ENCODE measurements at places on chromosomes 5 and 9.

GRCh38 chr5:6831678-6832671 lies 118.7 kb downstream of the TENT4A start:
- DNase-seq, result no peak

DNA sequence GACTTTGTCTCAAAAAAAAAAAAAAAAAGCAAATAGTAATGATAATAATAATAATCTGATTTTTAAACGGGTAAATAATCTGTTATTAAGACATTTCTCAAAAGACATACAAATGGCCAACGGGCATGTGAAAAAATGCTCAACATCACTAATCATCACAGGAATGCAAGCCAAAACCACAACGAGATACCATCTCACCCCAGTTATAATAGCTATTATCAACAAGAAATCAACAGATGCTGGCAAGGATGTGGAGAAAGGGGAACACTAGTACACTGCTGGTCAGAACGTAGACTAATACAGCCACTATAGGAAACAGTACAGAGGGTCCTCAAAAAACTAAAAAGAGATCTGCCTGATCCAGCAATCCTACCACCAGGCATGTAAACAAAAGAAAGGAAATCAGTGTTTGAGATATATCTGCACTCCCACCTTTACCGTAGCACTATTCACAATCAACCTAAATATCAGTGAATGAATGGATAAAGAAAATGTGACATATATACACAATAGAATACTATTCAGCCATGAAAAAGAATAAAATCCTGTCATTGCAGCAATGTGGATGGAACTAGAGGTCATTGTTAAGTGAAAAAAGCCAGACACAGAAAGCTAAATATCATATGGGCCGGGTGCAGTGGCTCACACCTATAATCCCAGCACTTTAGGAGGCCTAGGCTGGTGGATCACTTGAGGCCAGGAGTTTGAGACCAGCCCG lies 24.9 kb downstream of the VAV2 start:
- DNase-seq, result peak; percentile 79

DNA sequence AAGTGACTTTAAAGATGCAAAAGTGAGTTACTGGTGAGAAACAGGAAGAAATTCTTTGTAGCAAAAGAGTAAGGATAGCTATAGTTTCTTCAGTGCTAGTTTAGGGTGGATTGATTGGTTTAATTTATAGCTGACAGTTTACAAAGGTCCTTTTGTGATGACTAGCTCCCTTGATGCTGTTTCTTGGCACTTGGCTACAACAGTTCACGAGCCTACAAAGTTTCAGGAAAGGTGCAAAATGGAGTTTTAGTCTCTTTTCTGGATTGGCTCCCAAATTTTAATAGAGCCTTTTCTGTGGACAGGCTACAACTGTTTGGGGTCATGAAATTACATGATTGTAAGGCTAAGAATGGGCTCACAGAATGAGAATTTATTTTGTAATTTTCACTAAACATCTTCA lies 40.9 kb upstream of the BNIP1 start:
- DNase-seq, result no peak

GRCh38 chr5:170632266-170632984 lies 128.6 kb downstream of the KCNIP1 start:
- no peak for DNase-seq

DNA sequence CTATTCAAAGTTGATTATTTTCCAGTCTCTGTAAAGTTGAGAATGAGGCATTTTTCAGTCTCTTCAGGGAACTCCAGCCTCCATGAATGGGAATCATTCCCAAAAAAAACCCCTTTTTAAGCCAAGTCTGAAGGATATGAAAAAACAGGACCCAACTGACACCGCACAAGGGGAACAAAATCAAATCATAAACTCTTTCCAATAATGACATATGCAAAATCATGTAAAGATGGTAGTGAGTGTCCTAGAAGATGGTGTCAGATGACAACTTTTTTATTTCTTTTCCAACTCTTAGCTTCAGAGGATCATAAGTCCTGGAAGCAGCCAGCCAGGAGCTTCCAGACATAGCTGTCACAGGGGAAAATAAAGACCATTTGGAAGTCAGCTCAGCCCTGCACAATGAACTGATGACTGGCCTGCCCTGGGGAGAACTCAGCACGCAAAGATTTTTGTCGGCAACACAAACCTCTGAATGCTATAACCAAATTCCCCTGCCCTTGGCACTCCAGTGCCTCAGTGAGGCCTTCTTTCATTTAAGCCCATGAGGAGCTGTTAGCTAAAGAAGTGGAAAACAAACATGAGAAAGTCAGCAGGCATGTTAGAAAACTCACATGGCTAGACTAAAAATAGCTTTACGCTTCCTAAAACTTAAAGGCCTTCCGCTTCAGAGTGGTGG lies 85.4 kb downstream of the SLC1A3 start:
- DNase-seq, result peak; percentile 30

- DNase-seq, result peak; percentile 16
Measured at GRCh38 chr9:82436475-82436874, 447.9 kb downstream of the SPATA31D1 start.

DNA sequence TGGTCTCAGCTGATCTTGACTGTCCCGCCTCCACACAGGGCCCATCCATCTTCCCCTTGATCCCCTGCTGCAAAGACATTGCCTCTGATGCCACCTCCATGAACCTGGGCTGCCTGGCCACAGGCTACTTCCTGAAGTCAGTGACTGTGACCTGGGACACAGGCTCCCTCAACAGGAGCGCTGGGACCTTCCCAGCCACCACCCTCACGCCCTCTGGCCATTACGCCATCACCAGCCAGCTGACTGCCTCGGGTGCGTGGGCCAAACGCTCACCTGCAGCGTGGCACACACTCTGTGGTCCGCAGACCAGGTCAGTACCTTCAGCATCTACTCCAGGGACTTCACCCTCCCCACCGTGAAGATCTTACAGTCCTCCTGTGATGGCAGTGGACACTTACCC lies 71.9 kb downstream of the INSL6 start:
- no peak for DNase-seq

DNA sequence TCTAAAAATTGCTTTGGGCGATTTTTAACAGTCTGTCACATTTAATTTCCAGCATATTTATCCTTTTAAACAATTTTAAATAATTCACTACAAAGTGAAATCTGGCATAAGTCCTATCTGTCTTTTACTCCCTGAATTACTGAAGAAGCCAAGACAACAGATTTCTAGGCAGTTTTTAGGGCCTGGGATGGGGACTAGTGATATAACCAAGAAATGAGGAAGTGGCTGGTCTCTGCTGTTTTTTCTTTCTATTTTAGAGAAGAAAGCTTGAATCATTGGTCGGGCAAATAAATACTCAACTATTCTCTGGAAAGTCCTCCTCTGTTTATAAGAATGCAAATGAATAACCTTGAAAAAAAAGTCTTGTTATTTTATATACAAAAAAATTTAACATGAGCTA lies 79.7 kb upstream of the SSBP2 start:
- DNase-seq, result no peak

GRCh38 chr5:180908998-180909731 lies 10.2 kb downstream of the BTNL8 start:
- DNase-seq, result no peak

DNA sequence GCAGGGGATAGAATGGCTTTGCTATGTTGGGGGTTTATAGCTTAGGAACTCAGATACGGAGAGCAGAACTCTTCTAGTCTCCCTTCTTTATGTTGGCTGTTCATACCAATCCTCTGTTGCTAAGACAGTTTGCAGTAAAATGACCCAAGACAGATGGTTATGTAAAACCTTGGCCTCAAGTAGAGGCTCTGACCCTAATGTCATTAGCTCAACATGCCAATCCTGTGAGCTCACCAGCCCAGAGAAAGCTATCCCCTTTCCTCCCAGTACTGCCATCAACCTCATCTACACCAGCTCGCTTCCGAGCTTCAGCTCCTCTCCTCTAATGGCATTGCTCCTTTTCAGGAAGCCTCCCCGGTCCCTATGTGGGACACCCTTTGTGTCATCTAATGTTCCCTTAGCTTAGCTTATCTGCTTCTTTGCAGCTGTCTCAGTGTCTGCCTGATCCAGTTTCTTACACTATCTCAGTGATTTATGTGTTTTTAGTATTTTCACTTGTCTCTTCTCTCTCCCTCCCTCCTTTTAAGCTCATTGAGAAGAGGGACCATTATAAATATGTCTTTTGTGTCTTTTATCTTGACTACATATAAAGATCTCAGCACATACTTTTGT lies 281.3 kb upstream of the CLINT1 start:
- no peak for DNase-seq

DNA sequence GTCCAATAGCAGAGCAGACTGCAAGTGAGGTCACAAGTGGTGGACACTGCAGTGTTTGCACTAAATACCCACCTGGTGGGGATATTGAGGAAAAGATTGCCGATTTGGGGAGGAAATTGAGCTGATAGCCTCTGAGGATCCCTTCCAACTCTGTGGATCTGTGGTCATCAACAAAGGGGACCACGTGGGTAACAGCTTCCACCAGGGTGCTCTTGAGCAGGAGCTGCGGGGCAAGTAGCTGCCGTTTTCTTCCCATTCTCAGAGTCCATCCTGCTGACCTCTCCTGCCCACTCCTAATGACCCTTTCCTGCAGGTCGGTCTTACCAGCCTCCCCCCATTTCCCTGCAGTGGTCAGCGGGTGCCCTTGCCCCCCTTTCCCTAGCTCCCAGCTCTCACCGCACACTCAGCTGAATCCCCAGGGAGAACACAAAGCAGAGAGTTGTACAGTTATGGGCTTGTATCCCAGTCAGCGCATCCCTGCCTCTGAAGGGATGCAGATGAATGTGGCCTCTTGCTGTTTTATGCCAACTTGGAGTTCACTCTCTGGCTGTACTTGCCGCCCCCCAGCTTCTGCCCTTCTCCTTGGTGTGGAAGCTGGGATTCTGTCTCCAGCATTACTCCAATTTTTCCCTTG lies 18.0 kb downstream of the DAPK1 start:
- no peak for DNase-seq

- DNase-seq, result no peak
Measured at GRCh38 chr5:170366276-170366675, 22.9 kb downstream of the KCNMB1 start.

GRCh38 chr5:138385660-138386059 lies 33.2 kb downstream of the KDM3B start:
- no peak for DNase-seq

DNA sequence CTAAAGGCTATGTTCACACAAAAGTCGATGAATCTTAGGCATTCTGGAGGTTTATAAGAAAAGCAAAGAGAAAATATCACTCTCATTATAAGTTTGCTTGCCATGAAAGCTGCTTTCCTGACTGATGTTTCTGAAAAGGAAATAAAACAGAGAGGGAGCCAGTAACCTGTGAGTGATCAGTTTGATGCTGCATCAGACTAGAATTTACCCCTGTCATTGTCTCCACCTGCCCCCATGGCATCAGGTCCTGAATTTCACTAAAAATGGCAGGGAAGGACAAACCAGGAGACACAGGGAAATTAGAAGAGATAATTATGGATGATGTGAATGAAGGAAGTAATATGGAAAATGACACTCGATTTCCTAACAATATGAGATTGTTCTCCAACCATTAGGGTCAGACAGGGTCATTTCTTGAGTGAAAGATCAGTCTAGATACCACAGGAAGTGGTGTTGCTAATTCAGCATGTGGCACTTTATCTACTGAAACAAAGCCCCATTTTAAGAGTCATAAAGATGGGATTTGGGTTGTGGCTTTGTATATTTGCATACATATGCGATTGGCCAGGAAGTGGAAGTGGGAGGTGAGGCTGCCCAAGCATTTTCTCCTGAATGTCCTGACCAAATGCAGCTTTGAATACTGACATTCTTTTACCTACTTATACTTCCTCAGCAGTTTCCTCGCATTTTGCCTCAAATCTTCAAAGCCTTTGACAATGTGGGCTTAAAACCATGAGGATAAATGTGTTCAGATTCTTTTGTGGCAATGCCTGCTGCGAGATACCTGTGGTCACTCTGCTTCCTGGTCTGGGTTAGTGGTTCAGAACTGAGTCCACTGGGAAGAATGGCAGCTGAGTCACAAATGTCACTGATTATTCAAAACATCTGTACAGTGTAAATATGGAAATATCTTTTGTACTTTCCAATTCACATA lies 29.7 kb downstream of the MEGF10 start:
- DNase-seq, result no peak

DNA sequence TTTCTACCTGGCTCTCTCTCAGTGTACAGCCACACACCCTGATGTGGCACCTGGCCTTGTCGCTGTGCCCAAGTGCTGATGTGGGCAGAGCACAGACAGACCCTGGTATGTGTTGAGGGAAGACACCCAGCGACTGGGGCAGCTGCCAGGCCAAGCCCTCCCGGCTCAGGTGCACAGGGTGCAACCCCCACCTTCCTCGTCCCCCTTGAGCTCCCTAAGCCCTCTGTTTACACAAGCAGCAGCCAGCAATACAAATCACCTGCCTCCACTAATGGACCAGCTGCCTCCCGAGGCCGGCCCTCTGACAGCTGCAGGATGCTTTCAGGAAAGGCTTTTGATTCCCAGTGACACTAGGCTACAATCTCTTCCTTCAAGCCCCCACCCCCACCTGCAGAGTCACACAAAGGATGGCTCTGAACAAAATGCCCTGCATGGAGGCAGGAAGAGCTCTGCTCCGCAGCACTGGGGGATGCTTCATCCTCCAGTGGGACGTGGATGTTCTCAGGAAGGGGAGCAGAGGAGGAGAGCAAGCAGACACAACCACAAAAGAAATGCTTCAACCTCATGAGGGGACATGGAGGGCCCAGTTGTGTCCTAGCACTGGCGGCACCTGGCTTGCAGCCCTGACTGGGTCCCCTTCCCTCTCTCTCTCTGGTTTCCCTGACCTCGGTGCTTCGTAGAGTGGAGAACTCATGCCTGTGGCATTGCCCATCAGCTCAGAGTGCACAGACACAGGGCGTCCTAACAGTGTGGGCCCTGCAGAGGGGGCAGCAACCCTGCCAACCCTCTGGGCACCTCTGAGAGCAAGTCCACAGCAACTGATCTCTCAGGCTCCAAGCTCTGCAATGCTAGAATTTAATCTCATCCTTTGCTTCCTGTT lies 140.8 kb downstream of the BARX1 start:
- no peak for DNase-seq

GRCh38 chr5:78016863-78017529 lies 240.9 kb upstream of the TBCA start:
- DNase-seq, result no peak

DNA sequence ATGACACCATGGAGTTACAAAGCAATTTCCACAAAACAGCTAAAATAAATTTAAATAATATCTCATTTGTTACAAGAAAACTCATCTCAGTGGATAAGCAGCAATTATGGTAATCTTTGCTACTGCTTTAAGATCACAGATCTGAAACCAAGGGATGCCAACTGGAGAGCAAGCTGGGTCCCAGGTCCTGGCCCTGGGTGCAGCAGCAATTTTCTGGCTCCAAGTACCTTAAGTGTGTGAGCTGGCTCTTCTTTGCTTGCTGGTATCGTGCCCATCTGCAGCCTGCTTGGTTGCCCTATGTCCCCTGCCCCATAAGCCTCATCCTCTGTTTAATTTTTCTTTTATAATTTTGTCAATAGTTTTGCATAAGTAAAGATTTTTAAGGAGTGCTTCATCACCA lies 41.5 kb upstream of the DIRAS2 start:
- DNase-seq, result no peak

GRCh38 chr9:120532475-120532874 lies 47.5 kb downstream of the CDK5RAP2 start:
- peak; percentile 79 for DNase-seq

Data from PC-9 (cell line).